ENCODE measurements at places on chromosomes 3 and 15. TPM values are rescaled to one million over a fixed set of nuclear protein-coding genes. Genes with fewer than 3 reads are reported as not detected.

Gene ESYT3
- 5.3 TPM for total RNA-seq

Gene AADACL2
- total RNA-seq: not detected

Gene LTK
- 0.91 TPM for total RNA-seq

Gene ITGB5
- 115 TPM for total RNA-seq

Gene HES1
- total RNA-seq: 44.3 TPM

Gene TRIM59
- 4.8 TPM for total RNA-seq

Gene GHRL
- 1.2 TPM for total RNA-seq

Gene KBTBD8
- 1.8 TPM for total RNA-seq

Gene DUOX1
- total RNA-seq: 1.6 TPM

Gene SPATA12
- not detected for total RNA-seq

Gene SNTN
- not detected for total RNA-seq

Gene SYNPR
- total RNA-seq: not detected

Gene CCR3
- not detected for total RNA-seq

Gene KIF15
- total RNA-seq: 0.72 TPM

Gene IL16
- total RNA-seq: 19.9 TPM

Gene GXYLT2
- total RNA-seq: 3.8 TPM

Gene CCNB2
- 0.94 TPM for total RNA-seq

Data from kidney (tissue), 22 donors.